ENCODE measurements at places on chromosomes 11 and 22.

- DNase-seq = peak; percentile 21
Observed at GRCh38 chr11:844693-845644, 2.3 kb downstream of the TSPAN4 start.

DNA sequence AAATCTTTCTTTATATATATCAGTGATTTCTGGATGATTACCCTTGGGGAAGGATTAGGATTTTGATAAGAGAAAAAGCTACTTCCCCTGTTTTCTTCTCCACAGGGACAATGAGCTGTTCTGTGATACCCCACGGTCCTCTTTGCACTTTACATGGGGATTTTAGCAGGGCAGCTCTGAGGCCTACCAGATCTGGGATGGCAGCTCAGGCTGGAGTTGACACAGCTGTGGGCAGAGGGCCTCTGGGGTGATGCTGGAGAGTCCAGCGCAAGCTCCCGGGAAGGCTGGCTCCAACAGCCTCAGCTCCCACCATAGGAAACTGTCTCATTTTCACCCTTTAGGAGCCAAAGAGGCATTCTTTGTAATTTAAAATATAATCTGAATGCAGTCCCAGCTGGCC, 383.8 kb upstream of the NARS2 start:
- no peak for DNase-seq

DNA sequence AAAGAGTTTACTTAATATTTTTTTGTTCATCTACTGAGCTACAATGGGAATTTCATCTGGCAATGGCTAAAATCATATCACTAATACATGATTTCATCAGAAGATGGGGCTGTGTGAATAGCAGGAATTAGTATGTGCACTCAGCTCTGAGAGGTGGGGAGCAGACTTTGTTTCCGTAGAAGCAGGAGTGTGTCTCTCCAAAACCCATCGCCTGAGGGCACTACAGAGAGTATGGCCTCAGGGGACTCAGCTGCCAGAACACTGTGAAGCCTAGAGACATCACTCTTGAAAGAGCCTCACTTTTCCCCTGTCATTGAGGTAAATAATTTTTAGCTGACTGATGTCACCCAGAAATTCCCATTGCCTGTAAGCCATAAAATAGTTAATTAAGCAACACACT, 261.4 kb upstream of the ISX start:
- no peak for DNase-seq

DNA sequence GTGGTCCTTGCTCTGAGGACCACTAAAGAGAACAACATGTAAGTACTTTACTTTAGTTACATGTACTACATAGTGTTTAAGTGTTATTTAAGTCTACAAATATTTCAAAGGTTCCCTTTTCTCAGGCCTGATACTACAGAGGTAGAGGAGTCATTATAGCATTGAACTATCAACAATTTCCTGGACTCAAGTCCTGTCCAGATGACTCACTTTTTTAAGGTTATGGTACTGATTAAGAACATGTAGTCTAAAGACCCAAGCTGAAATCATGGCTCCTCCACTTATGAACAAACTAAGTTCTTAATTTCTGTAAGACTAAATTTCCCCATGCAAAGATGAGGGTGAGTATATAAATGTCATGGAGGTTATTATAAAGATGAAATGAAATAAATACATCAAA, 74.7 kb downstream of the NARS2 start:
- no peak for DNase-seq

- DNase-seq = no peak
Observed at GRCh38 chr11:575313-575995, 816 bp upstream of the PHRF1 start.

DNA sequence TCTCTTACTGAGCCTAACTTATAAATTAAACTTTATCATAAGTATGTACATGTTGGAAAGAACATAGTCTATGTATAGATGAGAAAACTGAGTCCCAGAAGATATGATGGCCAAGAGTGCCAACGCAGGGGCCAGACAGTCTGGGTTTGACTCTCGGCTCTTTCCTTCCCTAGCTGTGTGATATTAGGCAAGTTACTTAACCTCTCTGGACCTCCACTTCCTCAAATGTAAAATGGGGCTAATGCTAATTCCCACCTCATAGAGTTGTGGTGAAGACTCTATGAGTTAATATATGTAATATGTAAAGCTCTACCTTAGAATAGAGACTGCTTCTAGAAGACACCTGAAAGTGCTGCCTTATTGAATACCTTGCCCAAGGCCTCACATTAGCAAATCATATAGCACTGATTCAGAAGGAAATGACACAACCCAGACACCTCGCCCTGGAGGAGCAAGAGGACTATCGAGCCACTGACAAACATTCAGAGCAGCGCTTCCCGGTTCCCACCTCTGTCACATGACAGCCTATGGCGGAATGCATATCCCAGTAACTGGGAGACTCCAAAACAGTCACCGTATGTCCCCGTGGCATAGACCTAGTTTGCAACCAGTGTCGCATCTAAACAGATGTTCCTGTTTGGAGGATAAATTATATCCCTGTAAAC, 11.3 kb upstream of the CCDC86 start:
- DNase-seq = no peak

DNA sequence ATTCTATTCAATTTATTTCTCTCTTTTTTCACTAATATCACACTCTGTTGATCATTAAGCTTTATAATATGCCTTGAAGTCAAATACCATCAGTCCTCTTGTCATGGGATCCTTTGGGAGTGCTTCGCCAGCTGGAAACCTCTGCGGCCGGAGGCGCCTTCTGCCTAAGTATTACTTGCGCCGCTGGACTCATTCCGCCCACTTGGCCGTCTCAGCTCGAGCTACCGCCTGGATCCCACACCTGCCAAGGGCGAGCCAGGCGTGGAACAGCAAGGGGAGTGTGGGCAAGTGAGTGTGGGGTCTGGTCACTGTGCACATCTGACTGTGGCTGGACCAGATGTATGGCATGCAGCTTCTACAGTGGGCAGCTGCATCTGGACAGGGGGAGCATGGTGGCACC, 9.1 kb upstream of the MAP6 start:
- no peak for DNase-seq

DNA sequence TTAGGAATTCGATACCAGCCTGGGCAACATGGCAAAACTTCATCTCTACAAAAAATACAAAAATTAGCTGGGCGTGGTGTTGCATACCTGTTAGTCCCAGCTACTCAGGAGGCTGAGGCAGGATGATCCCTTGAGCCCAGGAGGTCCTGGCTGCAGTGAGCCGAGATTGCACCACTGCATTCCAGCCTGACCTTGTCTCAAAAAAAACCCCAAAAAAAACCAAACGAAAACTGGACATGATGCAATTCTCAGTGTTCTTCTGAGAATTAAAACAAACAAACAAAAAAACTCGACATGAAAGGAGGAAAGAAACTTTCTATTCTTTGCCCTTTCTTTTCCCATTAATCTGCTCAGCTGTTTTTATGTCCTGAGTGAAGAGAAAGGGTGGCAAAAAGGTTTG, 7.4 kb downstream of the MED17 start:
- DNase-seq = no peak

DNA sequence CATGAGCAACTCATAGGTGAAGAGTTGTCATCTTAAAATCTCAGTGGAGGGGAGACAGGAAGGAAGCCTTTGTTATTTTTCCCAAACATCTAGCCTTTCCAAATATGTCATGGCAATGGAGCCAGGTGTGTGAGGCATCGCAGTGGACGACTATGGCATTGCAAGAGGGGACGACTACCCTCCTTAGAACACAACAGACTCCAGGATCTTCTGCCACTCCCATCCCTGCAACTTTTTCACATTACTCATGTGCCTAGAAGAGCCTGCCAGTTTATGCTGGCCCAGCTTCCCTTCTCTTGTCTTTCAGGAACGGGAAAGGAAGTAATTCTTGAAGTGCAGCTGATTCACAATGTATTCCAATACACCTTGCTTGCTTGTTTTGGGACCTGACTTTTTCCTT, 1008.4 kb downstream of the OPCML start:
- no peak for DNase-seq

- DNase-seq = no peak
Observed at GRCh38 chr22:42331014-42331413, 60.6 kb upstream of the TCF20 start.

DNA sequence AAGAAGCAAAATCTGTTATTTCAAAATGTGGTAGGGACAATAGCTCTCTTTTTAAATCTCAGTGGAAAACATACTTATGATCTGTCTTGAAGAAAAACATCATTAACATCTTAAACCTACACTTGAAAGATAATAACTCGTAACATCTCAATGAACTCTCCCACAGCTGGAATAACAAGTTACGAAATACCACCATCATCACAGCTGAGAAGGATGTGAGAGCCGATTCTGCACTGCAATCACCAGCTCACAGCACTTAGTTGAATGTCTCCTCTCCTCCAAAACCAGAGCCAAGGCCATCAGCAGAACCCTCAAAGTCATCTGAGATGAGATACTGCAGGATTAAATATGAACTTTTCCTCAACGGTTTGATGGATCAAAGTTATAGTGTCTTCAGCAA, 124.3 kb downstream of the ARHGAP20 start:
- DNase-seq = no peak

DNA sequence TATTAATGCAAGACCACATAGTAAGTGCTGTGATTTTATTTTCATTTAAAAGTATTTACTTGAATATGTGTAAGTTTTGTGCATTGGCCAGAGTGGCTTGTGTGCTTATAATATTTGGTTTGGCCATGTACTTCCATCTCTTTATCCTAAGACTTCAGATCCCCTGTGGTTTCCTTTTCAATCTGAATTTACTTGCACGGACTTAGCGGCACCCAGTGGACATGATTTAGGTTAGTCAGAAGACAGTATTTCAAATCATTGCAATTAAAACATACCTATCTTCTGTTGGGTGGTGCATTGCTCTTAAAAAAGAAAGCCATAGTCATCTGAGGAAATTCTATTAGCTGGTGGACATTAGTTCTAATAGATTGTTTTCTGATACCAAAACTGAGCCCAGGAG, 30.7 kb downstream of the PIWIL4 start:
- DNase-seq = no peak

GRCh38 chr22:24436553-24436952, 9.2 kb downstream of the ADORA2A start:
- no peak for DNase-seq

DNA sequence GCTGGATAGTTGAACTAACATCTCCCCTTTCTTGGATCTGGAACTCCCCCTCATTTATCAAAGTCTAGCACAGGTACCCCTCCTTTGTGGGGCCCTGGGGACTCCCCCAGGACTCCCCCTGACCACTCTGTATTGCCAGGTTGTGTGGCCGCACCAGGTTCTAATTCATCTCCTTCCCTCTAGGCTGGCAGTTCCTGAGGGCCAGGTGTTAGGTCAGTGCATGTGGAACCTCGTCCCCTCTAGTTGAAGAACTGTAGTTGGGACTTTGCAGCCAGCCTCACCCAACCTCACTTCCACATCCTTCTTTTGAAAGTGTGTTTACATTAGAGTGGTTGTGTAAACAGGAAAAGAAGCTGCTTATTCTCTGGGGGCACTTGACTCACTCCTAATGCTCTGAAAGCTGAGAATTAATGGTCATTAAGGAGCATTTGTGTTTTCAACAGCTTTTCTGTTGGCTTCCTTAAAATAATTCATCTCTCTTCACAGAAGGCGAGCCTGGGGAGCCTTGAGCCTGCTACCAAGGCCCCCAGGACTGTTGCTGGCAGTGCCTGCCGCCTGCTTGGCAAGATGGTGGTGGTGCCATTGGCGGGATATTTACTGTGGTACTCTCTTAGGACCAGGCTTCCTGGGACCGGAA, 11.8 kb downstream of the UPB1 start:
- no peak for DNase-seq

GRCh38 chr11:11636671-11637070, 14.9 kb upstream of the GALNT18 start:
- DNase-seq = no peak

- DNase-seq = no peak
Observed at GRCh38 chr11:75553889-75554257, 8.2 kb upstream of the SERPINH1 start.

- no peak for DNase-seq
Observed at GRCh38 chr11:80815752-80816453, 1375.1 kb upstream of the TENM4 start.

Measured in CD4-positive, alpha-beta T cell treated with Interleukin-4 for 4 hours (primary cell).